ENCODE measurements at places on chromosomes 1 and 21.

GRCh38 chr1:167803358-167804207, 81.8 kb downstream of the MPZL1 start:
- DNase-seq = peak; percentile 72

GRCh38 chr1:114320586-114320985, 166.9 kb upstream of the SYT6 start:
- peak; percentile 94 for DNase-seq

- DNase-seq = no peak
These were observed 1.6 kb upstream of the NECAP2 start for GRCh38 chr1:16438924-16439323.

- no peak for DNase-seq
These were observed 63.5 kb downstream of the AGPAT3 start for GRCh38 chr21:43928222-43929125.

GRCh38 chr1:9238550-9238949, 4.0 kb downstream of the H6PD start:
- DNase-seq = no peak

- no peak for DNase-seq
These were observed 81.7 kb upstream of the ATP1B1 start for GRCh38 chr1:169024800-169025271.

DNA sequence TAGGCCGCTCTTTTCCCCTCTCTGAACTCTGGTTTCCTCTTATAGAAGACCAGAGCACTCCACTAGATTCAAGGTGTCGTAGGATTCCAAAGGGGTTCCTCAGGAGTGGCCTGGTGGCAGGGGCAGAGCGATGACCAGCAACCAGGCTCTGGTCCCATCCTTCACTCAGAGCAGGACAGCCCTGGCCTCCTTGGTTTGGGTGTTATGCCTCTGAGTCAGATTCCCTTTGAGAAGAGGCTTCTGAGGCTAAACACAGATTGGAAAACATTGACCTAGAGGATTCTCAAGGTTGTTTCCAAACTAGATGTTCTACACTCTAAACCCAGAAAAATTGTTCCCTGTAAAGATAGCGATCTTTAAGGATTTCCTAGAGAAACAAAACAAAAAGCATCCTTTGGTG, 49.8 kb upstream of the IKBKE start:
- no peak for DNase-seq

GRCh38 chr21:42859891-42860230, 19.5 kb downstream of the WDR4 start:
- DNase-seq = no peak

- no peak for DNase-seq
These were observed 102.8 kb upstream of the ARTN start for GRCh38 chr1:43830802-43831201.

GRCh38 chr21:44901391-44902074, 19.2 kb downstream of the ITGB2 start:
- no peak for DNase-seq
